MCF 10A (cell line): ENCODE measurements at places on chromosomes 5 and 9. TPM values are rescaled to one million over a fixed set of nuclear protein-coding genes. Genes with fewer than 3 reads are reported as not detected.

DNA sequence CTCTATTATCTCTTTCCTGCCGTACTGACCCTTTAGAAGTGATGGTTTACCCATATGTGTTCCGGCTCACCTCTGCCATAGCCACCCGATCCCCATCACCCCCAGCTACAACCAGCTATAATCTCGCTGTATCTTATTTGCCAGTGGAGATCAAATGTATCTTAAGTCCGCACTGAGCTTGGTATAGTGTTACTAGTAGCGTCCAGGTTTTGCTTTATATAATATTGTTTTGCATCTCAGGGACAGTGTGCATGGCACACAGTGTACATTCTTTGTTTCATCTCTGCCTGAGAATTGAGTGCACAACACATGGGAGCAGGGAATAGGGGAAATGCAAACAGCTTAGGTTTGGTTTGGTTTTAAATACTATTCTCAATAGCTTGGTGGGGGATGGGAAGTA is 135.8 kb upstream of the SNX2 start:
- no peak for DNase-seq

DNA sequence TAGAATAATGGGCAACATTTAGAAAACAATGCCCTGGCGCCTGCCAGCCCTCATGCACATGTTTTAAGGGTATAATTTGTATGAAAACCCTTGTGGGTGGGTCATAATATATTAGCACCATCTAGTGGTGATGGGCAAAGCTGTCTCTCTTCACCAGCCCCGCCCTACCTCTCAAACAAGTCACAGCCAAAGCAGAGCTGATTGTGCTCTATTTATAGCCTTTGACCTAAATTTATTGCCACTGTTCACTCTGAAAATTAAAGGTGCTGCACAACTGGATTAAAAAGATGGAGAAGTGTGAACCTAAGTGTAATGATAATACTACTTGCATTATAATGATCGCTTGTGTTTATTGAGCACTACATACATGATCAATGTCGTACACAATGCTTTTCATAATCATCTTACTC is 131.9 kb upstream of the ANKH start:
- peak; percentile 77 for DNase-seq

GRCh38 chr5:181114844-181115778 is 15.9 kb downstream of the OR2V1 start:
- peak; percentile 42 for DNase-seq

DNA sequence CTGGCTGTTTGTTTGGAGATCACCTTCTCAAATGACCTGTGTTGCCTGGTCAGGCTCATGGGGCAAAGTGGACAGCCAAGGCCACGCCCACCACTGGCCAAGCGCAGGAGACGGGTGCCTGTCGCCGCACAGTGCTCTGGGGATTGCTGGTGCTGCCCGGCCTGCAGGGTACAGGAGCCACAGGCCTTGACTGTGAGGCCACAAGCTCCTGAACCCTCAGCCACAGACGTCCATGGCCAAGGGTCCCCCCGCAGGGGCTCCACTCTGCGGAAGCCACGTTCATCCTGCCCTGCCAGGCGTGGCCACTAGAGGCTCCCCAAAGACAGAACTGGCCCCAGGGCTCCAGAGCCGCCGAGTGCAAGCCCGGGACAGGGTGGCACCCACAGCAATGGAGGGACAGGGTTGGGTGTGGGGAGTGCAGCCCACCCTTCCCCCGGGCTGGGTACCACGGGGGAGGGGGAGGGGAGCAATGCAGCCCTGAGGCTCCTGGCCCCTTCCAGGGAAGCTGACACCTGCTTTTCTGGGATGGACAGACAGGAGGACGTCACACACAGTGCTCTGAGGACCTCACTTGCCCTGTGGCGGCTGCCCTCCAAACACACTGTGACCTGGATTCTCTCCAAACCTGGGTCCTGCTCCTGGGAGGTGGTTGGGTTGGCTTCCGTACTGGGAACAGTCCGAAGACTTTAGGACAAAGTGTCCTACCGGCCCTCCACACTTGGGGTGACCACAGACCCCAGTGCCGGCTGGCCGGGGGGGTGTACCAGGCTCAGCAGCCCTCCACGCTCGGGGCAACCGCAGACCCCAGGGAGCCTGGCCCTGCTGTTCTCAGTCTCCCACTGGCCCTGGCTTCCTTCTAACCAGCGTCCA is 21.5 kb downstream of the TPPP start:
- peak; percentile 67 for DNase-seq

DNA sequence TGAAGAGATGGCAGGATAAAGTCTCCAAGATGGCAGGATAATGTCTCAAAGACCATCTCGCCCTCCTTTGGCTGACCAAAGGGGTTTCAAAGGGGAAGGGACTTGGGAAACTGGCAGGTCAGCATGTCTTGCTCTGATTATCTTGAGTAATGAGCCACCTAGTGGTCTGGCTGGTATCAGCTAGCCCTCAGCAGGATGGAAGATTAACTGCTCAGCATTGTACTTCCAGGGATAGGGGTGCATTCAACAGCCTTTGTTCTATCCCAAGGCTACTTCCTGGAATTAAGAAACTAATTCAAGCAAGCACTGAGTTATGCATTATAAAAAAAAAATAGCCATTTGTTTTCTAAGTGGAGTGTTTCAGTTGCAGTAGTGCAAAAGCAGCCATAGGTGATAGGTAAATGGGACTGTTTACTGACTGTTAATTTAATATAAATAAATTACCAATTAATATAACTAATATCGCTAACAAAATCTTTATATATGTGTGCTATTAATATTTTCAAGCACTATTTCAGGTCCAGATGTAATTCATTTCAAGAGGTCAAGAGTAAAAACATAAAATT is 555.5 kb downstream of the CDH9 start:
- peak; percentile 64 for DNase-seq

DNA sequence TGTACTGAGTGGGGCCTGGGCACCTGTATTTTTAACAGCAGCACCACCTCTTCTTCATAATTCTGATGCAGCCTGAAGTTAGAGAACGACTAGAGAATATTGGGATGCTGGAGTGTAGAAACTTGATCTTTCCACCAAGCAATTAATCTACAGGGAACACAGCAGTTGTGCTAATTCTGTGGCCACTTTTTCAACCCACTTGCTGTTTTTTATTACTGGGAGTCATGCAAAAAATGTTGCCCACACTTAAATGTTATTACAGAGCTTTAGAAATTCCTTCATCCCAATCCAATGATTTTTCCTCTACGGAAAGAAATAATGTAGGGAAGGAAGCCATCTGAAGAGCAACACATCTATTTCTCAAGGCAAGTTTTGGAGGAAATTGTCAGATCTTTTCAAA is 190.9 kb upstream of the TUT7 start:
- DNase-seq = no peak

DNA sequence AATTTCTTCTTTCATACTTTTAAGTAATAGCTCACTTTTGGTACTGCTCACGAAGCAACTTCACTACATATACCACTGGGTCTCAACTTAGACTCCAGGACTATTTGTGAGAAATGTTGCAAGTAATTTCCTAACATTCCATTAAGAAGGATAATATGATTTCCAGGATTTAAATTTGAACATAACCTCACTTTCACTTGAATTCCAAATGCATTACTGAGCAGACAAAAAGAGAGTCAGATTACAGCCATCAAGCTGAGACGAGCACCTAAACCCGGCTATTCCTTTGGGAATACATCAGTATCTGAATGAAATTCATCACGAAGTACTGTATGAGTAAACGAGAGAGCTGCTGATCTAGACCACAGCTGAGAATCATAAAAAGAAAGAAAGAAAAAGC is 47.3 kb downstream of the LIFR start:
- peak; percentile 50 for DNase-seq

DNA sequence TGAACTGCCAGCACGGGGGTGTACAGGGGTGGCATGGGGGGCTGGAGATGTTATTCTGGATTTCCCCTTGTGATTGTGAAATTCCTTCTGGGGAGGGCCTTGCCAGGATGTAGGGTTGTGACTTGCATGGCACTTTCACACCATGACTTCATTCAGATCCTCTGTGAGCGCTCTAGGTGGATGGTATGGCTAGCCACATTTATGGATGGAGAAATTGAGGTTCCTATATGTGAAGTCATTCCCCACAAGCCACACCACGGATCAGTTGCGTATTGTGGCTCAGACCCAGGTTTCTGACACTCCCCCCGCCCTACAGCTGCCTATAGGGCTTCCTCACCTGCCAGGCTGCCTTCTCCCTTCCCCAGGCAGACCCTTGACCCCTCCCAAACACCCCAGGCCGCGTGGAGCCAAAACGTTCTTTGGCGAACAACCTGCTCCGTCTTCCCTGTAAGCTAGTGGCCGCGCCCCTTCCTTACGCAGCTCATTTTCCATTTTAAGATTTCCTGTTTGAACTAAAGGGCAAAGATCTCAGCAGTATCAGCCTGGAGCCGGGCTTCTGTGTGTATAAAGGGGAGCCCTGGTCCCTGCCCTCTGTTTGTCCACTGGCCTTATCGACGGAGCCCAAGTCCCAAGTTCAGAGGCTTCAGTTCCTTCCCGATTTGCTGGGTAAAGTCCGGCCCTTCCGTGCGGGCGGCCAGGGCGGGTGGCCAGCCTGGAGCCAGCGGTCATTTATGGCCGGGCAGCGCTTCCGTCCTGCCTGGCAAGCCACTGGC is 97.8 kb upstream of the KLF4 start:
- no peak for DNase-seq

DNA sequence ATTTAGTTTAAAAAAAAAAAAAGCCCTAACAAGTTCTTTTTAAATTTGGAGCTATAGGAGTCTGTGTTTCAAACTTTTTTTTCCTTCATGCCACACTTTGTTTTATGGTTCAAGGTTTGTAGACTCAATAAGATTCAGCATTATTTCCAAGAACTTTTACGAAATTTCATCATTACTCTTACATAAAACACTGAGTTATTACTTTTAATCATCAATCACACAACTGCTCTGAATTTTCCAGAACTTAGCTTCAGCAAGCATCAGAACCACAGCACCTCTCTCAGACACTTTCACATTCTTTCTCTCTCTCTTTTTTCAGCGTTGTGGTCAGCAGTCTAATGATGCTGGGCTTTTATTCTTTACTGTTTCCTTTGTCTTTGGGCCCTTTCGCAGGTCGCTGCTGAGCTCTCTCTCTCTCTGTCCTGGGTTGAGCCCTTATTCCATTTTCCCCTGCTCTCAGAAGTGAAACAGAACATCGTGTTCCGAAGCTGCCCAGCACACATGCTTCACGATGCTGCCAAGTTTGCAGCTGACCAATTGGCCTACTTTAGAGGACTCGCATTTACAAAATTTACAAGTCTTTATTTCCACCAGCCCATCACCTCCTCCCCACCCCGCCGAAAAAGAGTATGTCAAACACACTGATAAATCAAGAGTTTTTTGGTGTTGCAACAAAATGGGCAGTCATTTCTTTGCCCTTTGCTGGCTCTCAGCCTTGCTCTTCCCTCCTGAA is 44.6 kb upstream of the PIK3R1 start:
- no peak for DNase-seq

DNA sequence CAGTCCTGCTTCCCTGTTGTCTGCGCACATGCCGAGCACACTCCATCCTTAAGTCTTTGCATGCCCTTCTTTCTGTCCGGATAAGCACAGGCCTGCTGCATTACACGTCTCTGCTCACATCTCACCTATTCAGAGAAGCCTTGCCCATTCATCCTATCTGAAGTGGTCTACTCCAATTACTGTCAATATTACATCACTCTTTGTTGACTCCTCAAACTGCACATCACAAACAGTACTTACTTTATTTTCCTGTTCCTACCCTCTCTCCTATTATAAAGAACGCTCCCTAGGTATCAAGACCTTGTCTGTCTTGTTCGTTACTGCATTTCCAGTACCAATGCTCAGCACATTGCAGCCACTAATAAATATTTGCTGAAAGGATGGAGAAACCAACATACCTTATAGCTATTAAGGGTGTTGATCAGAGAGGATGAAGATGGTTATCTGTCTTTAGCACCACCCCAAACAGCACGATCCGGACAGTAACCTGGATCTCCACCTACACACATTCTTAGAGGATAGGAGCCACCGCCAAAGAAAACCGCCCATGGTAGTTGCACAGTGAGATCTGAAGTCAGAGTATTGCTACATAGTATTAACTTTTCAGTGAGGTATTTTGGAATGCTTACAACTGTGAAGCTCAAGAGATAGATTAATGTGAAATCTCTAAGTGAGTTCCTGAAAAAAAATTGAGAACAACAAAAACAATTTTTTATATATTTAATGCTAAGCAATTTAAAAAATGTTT is 1.6 kb upstream of the PRRC1 start:
- no peak for DNase-seq

GRCh38 chr5:165714598-165714997 is 2209.2 kb downstream of the MAT2B start:
- no peak for DNase-seq

GRCh38 chr5:127040796-127041520 is 10.6 kb upstream of the MARCHF3 start:
- peak; percentile 82 for DNase-seq

GRCh38 chr5:133691448-133691847 is 79.1 kb upstream of the FSTL4 start:
- no peak for DNase-seq

DNA sequence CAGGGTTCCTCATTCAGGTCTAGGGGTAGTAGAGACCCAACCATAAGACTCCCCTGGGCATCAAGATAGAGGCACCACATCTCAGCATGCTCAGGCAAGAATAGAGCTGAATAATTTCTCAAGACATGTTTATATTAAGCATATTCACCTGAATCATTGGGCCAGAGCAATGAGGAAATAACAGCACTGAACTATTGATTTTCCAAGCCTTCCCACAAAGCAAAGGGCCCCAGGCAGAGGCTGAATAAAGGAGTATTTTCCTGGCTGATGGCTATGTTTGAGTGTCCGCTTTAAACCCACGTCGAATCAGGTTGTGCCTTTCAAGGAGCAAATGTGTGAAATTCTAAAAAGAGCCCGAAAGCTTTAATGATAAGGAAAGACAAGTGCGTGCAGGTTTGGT is 129.2 kb downstream of the HSD17B3 start:
- no peak for DNase-seq

DNA sequence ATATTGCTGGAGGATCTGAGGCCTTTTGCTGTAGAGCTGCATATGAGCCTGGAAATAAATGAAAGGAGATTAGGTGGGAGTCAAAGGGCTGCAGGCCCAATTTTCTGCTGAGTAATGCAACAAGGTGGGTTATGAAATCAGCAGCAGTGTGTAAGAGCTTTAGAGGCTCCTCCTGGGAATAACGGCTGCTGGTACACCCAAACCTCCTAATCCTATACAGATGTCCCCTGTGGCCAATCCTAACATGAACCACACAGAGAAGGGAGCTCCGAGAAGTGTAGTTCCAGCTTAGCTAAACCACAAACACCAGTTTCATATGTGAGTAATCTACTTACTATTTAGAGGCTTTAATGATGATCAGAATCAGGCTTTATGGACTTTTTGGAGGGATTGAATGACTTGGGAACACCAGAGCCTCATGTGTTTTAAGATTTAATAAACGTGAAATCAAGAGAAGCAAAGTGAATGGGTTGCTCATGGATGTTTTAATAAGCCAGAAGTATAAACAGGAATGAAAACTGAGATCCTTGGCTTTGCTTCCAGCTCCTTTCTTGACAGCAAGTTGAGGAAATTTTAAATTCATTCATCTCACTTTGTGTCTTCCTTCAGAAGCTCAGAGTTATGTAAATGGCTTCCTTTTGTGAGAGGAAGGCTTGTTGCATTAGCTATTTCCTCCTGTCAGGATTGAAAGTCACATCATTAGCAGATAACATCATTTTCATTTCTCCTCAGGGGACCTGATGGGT is 437.5 kb downstream of the TMEM232 start:
- peak; percentile 81 for DNase-seq

The GRXCR2 gene
- total RNA-seq = not detected in 2 replicates

The OTULINL gene
- total RNA-seq = not detected in 2 replicates

The PRELID2 gene
- 11.4 and 11.7 TPM in 2 replicates for total RNA-seq

The SLC6A18 gene
- not detected in 2 replicates for total RNA-seq

The SOHLH1 gene
- not detected in 2 replicates for total RNA-seq

The FBN2 gene
- total RNA-seq = 193 and 236 TPM in 2 replicates

The STK32A gene
- total RNA-seq = 3.3 and 11.4 TPM in 2 replicates

The PCDHGB2 gene
- total RNA-seq = 0.61 and 0.88 TPM in 2 replicates

The RANBP3L gene
- not detected in 2 replicates for total RNA-seq

The PCSK5 gene
- total RNA-seq = 0.20 TPM in 1 of 2 replicates, not detected in the other
